ENCODE measurements at places on chromosomes 7 and 10.

- H3K4me1 ChIP-seq: no peaks in the 10 kb centered on the region
- H3K27ac ChIP-seq: no peak overlapping the region
- DNase-seq: no peak
- no peaks in the 10 kb centered on the region for H3K27me3 ChIP-seq
- H3K36me3 ChIP-seq: no peaks in the 10 kb centered on the region
These were observed 60.2 kb upstream of the STEAP4 start for GRCh38 chr7:88366845-88367244.

GRCh38 chr10:50520115-50520514, 103.6 kb downstream of the SGMS1 start:
- no peaks in the 10 kb centered on the region for H3K27me3 ChIP-seq
- no peak overlapping the region for H3K27ac ChIP-seq
- H3K4me1 ChIP-seq: no peaks in the 10 kb centered on the region

- H3K4me3 ChIP-seq: no peak overlapping the region
- no peak overlapping the region for H3K27ac ChIP-seq
- H3K27me3 ChIP-seq: no peaks in the 10 kb centered on the region
- H3K36me3 ChIP-seq: no peaks in the 10 kb centered on the region
- no peak for DNase-seq
These were observed 136.9 kb downstream of the GLI3 start for GRCh38 chr7:42100156-42100508.

- no peak overlapping the region for H3K4me3 ChIP-seq
- H3K27ac ChIP-seq: no peak overlapping the region
- H3K27me3 ChIP-seq: peaks cover 14% of the 10 kb centered on the region
- no peaks in the 10 kb centered on the region for H3K4me1 ChIP-seq
- H3K36me3 ChIP-seq: no peaks in the 10 kb centered on the region
These were observed 252.0 kb downstream of the DPP6 start for GRCh38 chr7:154304231-154304630.

GRCh38 chr10:127657056-127657455, 79.9 kb upstream of the FOXI2 start:
- no peaks in the 10 kb centered on the region for H3K27me3 ChIP-seq
- no peaks in the 10 kb centered on the region for H3K36me3 ChIP-seq
- no peak for DNase-seq
- H3K27ac ChIP-seq: no peak overlapping the region
- H3K4me3 ChIP-seq: no peak overlapping the region

GRCh38 chr10:11010582-11010981, 7.1 kb upstream of the CELF2 start:
- peaks cover 70% of the 10 kb centered on the region for H3K27me3 ChIP-seq
- H3K4me3 ChIP-seq: no peak overlapping the region
- DNase-seq: no peak
- H3K36me3 ChIP-seq: no peaks in the 10 kb centered on the region

DNA sequence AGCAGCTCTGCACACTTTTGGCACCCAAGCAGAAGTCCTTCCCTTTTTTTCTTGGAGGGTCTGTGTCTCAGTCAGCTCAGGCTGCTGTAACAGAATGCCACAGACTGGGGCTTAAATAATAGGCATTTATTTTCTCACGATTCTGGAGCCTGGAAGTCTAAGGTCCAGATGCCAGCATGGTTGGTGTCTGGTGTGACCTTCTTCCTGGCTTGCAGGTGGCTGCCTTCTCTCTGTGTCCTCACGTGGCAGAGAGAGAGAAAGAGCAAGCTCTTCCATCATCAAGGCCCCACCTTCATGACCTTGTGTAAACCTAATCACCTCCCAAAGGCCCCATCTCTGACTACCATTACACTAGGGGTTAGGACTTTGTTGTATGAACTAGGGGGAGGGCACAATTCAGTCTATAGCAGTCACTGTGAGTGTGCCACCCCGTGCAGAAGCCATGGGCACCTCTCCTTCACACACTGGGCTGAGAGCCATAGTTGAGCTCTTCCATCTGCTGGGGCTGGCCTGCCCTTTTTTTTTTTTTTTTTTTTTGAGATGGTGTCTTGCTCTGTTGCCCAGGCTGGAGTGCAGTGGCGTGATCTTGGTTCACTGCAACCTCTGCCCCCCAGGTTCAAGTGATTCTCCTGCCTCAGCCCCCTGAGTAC, 80.3 kb downstream of the OAT start:
- no peaks in the 10 kb centered on the region for H3K27me3 ChIP-seq
- no peak overlapping the region for H3K4me3 ChIP-seq

DNA sequence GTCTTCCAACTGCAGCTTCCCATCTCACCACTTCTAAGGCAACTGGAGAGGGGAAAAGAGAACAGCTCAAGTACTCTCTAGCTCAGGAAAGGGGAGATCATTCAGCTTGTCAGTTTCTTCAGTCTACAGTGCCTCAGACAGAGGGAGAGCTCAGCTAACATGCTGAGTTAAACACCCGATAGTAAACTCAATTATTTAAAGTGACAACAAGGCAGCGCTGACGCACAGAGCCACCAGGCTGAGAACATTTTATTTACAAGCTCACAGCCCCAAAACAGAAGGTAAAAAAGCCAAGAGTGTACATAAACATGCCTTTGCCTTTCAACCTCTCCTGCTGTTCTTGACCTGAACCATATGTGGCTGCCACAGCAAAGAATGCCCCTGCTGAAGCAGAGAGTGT, 10.1 kb upstream of the CUZD1 start:
- H3K36me3 ChIP-seq: peaks cover 24% of the 10 kb centered on the region
- no peak overlapping the region for H3K4me3 ChIP-seq
- H3K27ac ChIP-seq: no peak overlapping the region
- no peak for DNase-seq

- no peaks in the 10 kb centered on the region for H3K36me3 ChIP-seq
- H3K27me3 ChIP-seq: no peaks in the 10 kb centered on the region
- H3K4me3 ChIP-seq: no peak overlapping the region
- no peak overlapping the region for H3K27ac ChIP-seq
These were observed 300.5 kb downstream of the KLF6 start for GRCh38 chr10:3484306-3485056.

All from activated naive CD4-positive, alpha-beta T cell treated with anti-CD3 and anti-CD28 coated beads, Interleukin-2, amount 10 ng/mL, durations not matched to agents 7 days and 5 days (primary cell).